Stimulated activated CD4-positive, alpha-beta T cell treated with anti-CD3 and anti-CD28 coated beads, Interleukin-4, amount 100 ng/mL, for 1 hour (primary cell): ENCODE measurements at places on chromosomes 11 and 22.

GRCh38 chr11:118275176-118275575 is 11.1 kb upstream of the MPZL2 start:
- DNase-seq: no peak

- no peak for DNase-seq
Measured at GRCh38 chr11:132937016-132937415, 595.3 kb downstream of the OPCML start.

- no peak for DNase-seq
Measured at GRCh38 chr11:83192606-83193245, 786 bp upstream of the ANKRD42 start.

DNA sequence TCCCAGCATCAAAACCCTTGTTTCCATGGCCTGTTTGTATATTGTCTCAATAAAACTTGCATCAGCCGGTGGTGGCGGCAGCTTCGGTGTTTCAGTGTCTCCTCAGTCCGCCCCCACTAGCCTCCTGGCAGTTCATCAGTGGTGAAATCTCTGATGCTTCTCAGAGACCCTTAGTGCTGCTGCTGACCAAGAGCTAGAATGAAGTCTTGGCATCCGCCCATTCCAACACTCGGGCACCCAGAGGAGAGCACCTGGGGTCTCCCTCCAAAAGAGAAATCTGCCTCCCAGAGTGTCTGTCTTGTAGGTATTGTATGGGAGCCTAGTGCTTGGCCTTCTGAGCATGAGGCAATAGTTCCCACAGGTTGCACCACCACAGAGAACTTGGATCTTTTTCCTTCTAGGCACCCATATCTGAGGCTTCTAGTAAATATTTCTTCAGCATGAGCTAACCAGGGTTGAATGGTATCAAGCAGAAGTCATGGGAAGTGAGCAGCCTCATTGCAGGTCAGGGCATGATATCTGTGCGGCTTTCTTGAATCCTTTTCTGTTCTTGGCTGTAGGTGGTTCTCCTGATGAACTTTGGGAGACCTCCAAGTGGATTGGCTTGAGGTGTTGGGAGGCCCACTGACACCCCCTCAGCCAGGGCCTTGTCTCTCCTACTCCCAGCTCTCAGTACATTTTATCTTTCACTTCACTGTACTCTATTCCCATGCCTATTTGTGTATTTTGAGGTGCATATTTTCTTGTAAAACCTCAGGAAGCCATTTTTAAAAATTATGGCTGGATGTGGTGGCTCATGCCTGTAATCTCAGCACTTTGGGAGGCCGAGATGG is 13.2 kb upstream of the AIFM3 start:
- DNase-seq: no peak

GRCh38 chr22:45429424-45429823 is 15.9 kb downstream of the RIBC2 start:
- DNase-seq: no peak

DNA sequence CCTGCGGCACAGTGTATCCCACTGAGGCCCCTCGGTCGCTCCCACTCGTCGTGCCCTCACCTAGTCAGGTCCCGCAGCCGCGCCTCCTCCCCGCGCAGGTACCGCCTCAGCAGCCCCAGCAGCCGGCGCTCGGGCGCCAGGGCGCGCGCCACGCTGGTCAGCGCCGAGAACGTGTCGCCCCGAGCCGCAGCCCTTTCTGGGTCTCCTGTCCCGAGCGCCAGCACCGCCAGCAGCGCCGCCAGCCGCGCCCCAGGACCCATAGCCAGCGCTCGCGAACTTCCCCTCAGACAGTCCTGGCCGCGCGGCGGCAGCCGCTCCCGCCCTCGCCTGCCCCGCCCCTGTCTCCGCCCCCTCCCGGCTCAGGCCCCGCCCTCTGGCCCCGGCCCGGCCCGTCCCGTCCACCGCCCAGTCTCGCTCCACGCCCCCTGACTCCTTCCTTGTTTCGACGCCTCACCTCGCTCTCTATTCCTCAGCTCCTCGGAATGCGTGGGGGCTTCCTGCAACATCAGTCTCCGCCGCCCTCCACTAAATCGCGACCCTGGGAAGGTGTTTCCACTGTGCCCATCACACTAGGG is at the start of gene P4HA3:
Gene P4HA3, minus strand, starts transcription at position 289 of the 575 bp plus-strand sequence. Its CDS starts 29 bp downstream, at position 260.
- peak; percentile 57 for DNase-seq

DNA sequence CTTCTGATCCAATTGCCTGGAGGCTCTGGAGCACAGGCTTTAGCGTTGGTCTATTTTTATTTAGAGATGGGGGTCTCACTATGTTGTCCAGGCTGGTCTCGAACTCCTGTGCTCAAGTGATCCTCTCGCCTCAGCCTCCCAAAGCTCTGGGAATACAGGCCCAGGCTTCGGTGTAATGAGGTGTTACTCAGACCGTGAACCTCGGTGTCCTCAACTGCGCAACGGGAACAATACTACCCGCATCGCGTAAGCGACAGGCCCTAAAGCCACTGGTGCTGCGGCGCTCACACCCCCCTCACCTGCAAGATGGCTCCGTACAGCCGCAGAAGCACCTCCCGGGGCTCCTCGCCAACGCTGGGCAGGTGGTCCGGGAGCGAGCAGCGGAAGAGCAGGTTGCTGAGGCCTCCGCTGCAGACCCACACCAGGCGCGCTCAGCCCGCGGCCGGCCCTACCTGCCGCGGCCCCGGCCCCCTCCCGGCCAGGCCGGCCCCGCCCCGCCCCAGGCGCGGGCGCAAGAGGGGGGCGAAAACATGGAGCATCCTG is 628 bp downstream of the CHKB start:
- peak; percentile 33 for DNase-seq

GRCh38 chr11:61733120-61733978 is 19.1 kb upstream of the MYRF start:
- DNase-seq: peak; percentile 84

- DNase-seq: no peak
Measured at GRCh38 chr22:50436841-50437341, 37.9 kb downstream of the SBF1 start.

- no peak for DNase-seq
Measured at GRCh38 chr11:102883141-102883540, 8.4 kb upstream of the MMP12 start.

GRCh38 chr11:11965656-11966353 is 42.6 kb downstream of the DKK3 start:
- DNase-seq: no peak

DNA sequence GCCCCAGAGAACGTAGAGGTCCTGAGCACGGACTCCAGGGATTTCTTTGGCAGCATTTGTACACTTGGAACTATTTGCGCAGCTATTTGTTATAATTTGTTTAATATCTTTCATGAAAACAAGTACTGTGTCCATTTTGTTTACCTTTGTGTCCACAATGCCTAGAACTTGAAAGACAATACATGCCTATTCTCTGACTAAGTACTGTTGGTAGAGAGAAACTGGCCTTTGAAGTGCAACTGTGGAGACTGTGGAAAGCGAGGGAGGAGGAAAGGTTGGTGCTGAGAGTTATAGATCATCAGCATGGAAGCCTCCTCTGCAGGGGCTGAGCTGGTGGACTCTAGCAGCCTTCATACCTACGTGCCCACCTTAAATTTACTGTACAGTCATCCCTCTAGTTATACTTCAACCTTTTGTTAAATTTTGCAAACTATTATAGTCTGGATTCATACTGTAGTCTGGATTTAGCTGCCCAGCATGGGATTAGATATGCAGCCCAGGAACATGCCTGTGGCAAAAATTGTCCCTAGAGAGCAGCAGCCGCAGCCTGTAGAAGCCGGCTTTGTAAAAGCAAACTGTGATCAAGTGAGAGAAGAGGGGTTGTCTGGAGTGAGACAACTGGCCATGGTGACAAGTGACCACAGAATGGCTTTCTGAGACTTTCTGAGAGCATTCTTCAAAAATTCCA is 24.2 kb upstream of the YAP1 start:
- DNase-seq: no peak

DNA sequence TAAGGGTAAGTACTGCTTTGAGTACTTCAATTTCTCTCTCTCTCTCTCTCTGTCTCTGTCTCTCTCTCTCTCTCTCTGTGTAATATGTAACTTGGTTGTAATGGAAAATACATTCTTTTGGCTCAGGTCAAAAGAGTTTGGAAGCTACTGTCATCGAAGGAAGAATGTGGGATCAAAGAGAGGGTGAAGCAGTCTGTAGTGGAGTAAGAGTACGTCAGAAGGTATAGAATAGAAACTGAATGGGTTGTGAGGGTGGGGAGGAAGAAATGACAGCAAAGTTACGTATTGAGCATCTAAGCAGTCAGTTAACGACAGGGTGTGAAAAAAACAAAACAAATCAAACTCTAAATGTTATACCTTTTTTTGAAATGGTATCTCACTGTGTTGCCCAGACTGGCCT is 10.0 kb downstream of the NCAM1 start:
- no peak for DNase-seq

DNA sequence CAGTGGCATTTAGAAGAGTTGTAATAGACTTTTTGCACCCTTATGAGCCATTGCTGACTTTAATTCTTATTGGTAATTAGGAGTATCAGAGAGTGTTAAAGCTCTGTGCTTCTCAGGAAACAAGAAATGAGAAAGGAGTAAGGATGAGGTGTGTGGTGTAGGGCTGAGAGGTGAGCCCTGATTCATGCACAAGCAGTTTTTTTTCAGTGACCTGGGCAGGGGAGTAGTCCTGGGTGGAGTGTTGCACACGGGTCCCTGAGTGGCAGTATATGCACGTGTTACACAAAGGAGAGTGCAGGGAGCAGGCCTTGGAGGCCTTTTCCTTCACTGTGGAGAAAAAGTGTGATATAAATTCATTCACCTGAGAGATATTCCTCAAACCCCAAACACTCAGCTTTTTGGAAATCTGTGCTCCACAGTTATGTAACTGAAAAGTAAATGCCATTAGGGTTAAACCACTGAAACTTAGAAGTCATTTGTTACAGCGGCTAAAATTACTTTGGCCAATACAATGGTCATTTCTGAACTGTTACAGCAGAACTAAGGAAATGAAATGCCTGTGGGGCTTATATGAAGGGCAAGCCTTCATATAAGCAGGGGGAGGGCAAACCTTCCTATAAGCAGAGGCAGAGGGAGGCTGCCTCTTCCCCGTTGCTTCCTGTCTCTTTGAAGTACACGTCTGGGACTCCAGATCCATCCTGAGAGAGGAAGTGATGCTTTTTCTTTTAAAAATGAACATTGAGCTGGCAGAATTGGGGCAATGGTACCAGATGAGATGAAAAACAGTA is 62.6 kb upstream of the OLFML1 start:
- DNase-seq: no peak

GRCh38 chr11:120168960-120169681 is 31.2 kb upstream of the TRIM29 start:
- DNase-seq: peak; percentile 63

DNA sequence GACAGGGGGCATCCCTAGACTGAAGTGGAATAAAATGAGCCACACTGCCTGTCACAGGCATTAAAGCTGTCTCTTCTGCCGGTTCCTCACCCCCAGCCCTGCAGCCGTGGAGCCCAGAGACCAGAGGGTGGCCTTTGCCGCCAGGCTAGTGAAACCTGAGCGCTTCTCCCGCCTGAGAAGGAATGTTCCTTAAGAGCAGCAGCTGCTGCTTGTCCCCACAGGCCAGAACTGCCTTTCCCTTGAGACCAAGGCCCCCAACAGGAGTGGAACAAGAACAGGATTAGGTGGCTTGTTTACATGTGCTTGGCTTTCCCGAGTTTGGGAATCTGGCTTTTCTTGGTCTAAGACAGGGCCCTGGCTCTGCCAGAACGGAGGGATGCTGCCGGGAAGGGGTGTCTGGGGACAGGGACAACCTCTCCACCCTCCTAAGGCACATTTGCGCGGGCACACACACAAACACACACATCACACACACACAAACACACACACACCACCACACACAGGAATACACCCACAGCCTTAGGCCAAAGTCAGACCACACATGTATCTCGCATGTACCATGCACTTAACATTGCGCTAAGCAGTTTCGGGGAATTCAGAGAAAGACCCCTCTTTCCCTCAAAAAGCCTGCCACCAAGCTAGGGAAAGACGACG is 91.8 kb downstream of the FEZ1 start:
- DNase-seq: no peak

GRCh38 chr11:123230346-123230745 is 35.3 kb upstream of the CLMP start:
- DNase-seq: no peak

DNA sequence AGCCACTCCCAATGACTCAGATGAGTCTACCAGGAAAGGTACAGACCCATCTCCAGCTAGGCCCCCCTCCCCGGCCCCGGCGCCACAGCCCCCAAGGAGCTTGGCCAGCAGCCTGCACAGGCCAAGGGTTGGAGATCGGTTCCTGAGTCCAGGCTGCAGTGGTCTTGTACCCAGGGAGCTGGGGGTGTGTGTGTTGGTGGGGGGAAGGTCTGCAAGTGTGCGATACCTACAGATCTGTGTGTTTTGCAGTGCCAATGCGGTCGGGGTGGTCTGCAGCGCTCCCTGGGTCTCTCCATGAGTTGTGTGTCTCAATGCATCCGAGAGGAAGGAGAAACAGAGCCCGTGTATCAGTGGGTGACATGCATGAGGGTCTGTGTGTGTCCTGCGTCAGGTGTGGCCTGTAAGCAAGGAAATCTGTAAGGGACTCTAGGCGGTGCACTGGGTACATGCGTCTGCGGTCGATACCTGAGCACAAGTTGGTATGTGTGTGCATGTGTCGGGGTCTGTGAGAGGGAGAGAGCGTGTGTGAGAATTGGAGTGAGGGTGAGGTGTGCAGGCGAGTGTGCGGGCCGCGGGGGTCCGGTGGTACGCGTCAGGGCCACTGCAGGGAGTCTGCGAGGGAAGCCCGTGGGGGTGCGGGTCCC is 645 bp downstream of the CDC42BPG start:
- no peak for DNase-seq

DNA sequence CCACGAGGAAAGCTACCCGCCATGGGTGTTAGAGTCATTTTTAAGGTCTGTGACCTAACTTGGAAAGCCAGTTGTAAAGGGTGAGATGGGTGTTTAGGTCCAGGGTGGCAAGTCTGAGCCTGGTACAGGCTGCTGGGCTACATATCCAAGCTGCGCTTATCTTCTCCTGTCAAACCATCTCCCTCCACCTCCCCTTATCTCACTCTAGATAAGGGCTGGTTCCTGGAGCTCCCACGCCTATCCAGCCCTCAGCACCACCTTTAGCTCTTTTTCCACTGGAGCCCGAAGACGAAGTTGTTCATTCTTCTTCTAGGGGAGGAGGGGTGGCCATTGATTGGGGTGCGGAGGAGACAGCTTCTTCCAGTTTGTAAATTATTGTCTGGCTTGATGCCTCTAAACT is 48.5 kb downstream of the MICAL2 start:
- no peak for DNase-seq

- DNase-seq: no peak
Measured at GRCh38 chr22:23094695-23095681, 24.7 kb downstream of the GNAZ start.

- DNase-seq: no peak
Measured at GRCh38 chr11:129947474-129947873, 52.1 kb upstream of the NFRKB start.

DNA sequence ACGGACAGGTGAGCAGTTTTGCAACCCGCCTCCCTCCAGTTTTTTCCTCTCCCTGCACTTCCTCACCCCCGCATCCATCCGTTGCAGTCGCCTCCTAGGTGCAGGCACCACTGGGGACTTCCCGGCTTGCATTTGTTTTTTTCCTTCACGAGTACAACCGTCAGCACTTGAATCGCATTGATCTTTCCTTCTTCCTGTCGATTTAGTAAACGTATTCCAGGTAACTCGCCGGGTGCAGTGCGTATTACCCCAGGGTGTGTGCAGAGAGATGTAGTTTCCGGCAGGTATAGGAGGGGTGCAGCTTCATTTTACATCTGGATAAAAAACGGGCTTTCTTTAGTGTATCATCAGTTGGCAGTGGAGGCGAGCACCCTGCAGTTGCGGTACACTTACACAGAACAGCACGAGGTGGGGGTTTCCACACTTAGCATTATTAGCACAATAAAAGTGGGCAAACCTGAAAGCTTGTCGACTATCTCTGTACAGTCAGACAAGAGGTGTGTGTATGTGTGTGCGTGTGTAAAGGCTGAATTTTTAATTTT is at the start of gene SORL1-AS1:
Gene SORL1-AS1, minus strand, starts transcription at position 359 of the 542 bp plus-strand sequence.
- DNase-seq: peak; percentile 58
